ENCODE measurements at places on chromosomes 3 and 15. TPM values are rescaled to one million over a fixed set of nuclear protein-coding genes. Genes with fewer than 3 reads are reported as not detected.

GRCh38 chr3:160837394-160837980 lies 81.5 kb downstream of the PPM1L start:
- no peak for DNase-seq

DNA sequence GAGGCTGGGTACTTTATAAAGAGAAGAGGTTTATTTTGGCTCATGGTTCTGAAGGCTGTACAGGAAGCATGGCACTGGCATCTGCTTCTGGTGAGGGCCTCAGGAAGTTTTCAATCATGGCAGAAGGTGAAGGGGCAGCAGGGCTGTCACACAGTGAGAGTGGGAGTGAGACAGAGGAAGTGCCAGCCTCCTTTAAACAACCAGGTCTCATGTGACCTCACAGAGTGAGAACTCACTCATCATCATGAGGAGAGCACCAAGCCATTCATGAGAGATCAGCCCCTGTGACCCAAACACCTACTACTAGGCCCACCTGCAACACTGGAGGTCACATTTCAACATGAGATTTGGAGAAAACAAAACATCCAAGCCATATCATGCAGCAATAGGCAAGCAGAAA lies 9.3 kb upstream of the RFTN1 start:
- peak; percentile 5 for DNase-seq

DNA sequence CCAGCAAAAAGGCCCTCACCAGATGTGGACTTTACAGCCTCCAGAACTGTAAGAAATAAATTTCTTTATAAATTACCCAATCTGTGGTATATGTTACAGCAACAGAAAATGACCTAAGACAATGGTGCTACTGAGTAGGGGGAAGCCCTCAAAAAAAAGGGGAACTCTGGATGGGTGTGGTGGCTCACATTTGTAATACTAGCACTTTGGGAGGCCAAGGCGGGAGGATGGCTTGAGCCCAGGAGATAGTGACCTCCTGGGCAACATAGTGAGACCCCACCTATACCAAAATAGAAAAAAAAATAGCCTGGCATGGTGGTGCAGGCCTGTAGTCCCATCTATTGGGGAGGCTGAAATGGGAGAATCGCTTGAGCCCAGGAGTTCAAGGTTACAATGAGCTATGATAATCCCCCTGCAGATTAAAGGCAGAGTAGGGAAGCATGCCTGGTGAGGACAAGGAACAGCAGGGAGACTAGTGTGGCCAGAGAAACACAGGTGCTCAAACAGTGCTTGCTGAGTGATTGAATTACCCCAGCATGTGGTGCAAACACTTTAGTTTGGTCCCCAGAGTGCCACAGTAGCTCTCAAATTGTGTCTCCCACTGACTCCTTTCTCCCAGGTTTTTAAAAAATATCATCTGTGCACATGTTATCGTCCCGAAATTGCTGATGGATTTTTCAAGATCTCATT lies 13.9 kb upstream of the USP3 start:
- DNase-seq, result no peak

- peak; percentile 20 for DNase-seq
Measured at GRCh38 chr3:173501931-173502489, 104.5 kb downstream of the NLGN1 start.

- no peak for DNase-seq
Measured at GRCh38 chr15:85710340-85710842, 84.3 kb downstream of the KLHL25 start.

DNA sequence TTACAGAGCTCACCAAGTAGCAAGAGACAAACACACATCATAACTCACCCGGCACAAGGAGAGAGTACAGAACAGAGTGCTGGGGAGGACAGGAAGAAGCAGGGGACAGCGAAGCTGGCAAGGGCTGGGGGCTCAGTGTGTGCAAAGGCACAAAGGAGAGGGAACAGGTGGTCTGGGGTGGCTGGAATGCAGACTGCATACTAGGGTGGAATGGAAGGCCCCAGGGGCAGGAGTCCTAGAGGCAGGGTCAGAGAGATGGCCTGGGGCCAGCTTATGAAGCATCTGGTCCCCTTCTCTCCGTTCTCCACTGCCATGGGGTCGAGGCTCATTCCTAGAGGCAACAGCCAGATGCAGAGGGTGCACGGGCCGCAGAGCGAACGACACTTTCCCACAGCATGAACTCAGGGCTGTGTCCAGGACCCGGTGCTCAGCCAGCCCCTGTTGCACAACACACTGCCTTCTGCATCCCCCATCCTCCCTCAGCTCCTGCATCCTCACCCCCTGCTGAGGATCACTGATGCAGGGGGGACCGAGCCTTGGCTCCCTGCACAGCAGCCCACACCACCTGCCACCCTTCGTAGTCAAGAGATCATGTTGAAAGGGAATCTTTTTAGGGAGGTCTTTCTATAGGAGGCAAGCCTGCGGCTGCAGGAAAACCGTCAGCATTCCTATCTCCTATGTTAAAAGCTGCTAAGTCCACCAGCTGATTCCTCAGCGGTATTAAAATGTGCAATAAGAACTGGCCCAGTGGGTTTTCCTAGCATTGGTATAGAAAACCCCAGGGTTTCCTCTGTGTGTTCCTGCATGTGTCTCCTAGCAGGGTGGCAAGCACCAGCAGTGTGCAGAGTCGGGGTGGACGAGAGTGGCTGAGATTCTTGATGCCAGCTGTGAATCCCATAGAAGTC lies 293.5 kb downstream of the UACA start:
- no peak for DNase-seq

DNA sequence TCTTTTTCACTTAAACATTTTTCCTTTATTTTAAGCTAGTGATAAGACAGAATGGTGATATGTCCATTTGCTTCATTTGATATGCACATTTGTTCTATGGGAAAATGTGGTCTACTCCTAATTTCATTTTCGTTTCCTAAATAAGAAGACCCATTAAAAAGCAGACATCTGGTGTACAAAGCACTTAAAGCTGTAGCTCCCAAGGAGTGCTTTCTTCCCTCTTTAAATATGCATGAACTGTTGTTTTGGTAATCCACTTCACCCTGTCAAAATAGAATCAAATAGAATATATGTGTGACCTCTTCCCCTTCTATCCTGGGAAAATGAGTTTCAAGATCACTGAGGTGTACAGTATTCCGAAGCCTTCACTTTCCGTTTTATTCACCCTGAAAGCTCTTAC lies 182.8 kb downstream of the ROBO2 start:
- DNase-seq, result no peak

GRCh38 chr15:28945626-28946230 lies 60.0 kb downstream of the APBA2 start:
- no peak for DNase-seq

GRCh38 chr3:109643590-109643989 lies 306.2 kb upstream of the DPPA4 start:
- no peak for DNase-seq

PCLAF gene
- 3.5 TPM for total RNA-seq

MEX3B gene
- 6.3 TPM for total RNA-seq

SLC28A1 gene
- 0.06 TPM for total RNA-seq
